AG04450 (cell line): ENCODE measurements at places on chromosomes 11 and 22.

DNA sequence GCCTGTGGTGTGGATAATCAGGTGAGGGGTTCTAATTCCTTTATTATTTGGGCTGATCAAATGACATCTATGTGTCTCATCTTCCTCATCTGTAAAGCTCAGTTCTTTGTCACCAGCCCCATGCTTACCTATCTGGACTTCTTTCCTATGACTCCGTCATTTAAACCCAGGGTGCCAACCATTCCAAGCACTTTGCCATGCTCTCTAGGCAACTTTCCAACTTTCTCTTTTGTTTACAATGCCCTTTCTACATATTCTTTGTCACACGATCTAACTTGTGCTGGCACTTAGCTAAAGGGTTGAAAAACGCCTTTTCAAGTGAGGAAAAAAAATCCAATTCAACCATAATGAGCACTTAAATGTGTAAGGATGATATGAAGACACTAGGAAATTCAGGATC, 27.9 kb downstream of the EXPH5 start:
- no peak for DNase-seq

DNA sequence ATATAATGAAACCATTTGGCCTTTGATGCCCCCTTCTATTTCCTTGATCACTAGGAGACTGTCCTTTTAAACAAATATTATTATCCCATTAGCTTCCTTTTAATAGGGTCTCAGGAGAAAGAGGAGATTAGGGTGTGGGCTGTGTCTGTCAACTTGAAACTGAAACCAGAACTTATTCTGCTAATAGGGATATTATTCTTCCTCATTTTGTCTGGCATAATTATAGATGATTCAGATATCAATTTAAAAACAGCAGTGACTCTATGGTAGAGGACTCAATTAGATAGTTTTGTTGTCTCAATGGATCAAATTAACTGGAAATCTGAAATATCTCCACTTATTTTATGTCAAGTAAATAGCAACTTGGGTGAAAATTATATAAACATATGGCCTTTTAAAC, 584.9 kb upstream of the CCDC90B start:
- DNase-seq, result no peak

DNA sequence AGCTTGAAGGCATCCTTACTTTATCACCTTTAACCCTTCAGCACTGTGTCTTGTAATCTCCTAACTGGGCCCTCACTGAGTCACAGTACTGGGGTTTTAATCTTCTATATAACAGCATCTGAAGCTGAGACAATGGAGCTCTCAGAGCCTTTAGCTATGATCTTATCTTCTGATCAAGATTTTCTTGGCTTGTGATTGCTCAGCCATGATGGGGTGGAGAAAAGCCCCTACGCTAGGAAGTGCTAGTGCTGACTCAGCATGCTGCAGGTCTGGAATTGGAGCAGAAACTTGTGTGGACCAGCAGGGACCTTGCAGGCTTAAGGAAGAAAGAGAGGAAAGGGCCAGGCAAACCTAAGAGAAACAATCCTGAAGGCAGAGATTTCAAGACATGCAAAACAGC, 71.7 kb upstream of the EED start:
- DNase-seq, result no peak

DNA sequence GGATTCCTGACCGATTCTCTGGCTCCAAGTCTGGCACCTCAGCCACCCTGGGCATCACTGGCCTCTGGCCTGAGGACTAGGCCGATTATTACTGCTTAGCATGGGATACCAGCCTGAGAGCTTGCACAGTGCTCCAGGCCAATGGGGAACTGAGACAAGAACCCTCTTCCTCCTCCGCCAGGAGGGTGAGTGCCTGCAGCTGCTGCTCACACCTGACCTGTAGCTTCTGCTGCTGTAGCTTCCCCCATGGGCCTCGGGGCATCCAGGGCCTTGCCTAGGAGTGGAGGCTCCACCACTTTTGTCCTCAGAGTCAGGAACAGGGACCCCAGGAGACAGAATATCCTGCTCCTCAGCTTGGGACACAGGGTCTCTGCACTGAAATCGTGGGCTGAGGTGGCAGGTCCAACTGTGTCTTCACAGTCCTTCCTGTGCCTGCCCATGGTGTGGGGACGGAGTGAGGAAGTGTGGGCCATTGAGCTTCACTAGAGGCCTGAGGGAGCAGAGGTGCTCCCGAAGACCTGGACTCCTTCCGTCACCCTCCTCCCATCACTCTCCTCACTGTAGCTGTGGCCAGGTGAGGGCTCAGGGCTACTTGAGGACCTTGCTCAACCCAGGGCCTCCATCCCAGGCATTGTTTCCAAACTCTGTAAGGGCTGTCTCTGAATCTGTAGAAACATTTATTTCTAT, 103.8 kb downstream of the ZNF280B start:
- DNase-seq, result no peak

GRCh38 chr11:61756452-61757212, 4.2 kb downstream of the MYRF start:
- DNase-seq, result no peak
